ENCODE measurements at places on chromosomes 5 and 9.

DNA sequence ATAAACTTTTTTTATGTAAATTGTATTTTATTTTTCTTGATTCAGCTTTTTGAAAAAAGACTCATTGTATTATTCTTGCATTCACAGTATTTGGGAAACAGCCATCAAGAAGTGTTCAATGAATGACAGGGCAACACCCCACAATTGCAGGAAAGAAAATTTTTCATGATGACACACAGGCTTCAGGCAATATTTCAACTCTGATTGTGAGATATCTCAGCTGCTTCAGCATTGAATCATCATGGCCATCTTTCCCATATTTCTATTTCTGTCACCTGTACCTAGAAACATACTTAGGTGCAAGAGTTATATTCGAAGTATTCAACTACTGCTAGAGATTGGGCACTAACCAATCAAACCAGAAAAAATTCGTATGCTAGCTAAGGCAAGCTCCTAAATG is 446.0 kb downstream of the ISL1 start:
- DNase-seq: no peak

DNA sequence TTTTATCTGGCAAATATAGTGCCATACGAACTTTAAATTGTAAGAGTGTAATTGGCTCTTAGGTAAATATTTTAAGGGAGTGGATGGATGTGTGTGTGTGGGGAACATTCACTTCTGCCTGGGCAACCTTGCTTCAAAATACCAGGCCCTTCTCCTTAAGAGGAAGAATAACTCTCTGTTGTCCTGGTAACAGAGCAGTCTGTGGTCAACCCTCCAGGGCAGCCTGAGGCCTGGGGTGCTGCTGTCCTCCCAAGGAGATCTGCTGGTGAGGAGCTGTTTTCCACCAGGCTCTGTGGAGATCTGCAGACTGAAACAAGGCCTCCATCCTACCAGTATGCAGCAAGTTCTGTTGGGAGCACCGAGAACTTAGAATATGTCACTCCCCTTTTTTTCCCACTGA is 325.2 kb downstream of the PSAT1 start:
- DNase-seq: no peak

DNA sequence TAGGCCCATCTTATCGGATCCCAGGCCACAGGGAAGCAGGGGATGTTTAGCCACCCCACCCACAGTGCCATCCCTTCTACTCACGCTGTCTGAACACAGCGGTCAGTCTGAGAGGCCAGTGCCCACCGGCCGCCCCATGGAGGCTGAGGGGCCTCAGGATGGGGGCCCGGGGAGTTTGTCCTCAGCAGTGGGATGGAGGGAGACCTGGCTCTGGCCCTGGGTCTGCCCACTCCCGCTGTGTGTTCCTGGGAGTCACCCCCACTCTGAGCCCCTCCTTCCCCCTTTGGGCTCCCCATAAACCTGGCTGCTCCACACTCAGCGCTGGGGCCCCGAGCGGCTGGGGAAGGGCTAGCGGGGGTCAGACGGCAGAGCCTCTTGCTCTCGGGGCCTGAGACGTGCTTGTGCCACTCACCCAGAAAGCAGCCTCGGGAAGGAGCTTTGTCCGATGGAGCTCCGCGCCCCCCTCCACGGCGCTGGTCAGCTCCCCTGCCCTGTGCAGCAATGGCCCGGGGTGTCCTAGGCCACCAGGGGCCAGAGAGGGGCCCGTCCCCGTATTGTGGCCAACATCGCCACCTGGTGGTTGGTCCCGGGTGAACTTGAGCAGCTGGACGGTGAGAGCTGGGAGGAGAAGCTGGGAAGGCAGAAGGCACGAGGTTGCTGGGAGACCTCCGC is 10.9 kb upstream of the LAMC3 start:
- DNase-seq: peak; percentile 68

DNA sequence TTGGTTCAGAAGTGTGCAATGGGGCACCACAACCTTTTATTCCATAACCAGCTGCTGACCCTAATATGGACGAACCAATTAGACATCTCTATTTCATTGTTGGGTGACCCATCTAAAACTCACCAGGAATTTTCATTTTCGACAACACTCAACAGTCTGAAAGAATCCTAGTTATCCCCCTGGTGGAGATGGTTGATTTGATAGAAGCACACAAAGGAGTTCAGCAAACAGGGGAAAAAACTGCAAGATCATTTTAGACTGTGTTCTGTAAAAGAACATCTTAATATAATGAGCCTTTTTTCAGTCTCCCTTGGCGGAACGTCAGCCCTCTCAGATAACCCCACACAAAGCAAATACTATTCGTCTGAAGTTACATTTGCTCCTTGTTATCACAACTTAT is 367.4 kb downstream of the KIAA0825 start:
- no peak for DNase-seq

DNA sequence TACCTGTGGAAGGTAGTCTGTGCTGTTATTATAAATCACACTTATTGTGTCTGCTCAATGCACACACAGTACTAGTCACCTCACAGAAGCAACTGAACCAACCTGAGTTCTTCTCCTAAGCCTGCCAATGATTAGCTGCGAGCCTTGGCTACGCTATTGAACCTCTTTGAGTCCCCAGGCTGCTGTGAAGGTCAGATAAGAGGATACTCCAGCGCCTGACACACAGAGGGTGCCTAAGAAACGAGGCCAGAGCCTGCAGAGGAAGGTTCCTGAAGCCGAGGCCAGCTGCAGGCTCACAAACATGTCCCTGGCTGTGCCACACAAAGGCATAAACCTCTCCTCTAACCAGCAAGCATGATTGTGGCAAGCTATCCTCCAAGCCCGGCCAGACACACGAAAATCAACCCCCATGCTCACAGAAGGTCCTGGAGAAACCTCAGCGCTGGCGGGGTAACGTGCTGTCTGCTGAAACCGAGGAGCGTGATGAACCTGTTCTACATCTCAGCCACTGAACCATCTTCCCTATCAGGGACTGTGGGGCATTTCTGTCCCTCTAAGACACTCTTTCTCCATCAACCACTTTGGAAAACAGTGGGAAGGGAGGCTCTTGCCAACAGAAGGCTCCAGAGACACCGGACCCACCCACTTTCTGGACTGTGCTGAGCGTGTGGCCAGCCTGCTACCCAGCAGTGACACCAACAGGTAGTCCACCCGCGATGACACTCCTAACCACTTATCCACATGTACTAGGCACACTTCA is 53.2 kb upstream of the SLC25A51 start:
- no peak for DNase-seq

- DNase-seq: no peak
Observed at GRCh38 chr5:56900395-56900794, 9.0 kb upstream of the SETD9 start.

DNA sequence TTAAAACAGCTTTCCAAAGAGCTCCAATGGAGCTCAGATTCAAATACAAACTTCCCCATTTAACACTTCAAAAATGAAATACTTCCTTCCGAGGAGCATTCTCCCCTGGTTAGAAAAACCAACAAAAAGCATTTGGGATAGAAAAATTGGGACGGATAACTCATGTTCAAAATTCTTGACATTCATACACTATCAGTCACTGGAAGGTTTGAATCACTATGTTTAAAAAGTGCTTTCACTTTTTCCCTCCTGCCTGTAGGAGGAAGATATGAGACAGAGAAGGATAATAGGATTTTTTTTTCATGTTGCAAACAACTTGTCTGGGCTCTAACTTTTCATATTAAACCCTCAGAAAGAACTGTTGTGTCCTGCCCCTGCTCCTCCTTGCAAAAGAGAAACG is 412.0 kb downstream of the ACTL7B start:
- no peak for DNase-seq

DNA sequence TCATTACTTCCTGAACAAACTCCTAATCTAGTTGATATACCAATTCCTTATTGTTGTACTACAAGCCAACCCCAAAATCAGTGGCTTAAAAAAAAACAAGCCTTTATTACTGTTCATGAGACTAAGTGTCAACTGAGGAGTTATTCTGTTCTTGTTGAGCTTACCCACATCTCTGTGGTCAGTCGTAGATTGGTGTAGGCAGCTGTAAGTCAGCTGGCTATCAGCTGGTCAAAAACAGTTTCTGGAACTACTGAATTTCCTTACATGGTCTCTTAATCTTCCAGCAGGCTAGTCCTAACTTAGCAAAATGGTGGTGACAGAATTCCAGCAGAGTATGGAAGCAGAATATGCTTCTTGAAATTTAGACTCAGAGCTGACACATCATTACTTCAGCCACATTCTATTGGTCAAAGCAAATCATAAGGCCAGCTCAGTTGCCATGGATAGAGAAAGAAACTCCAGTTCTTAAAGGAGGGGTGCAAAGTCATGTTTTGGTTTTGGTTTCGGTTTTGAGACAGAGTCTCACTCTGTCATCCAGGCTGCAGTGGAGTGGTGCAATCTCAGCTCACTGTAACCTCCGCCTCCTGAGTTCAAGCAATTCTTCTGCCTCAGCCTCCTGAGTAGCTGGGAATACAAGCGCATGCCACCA is 386.1 kb upstream of the MPDZ start:
- no peak for DNase-seq
